Neural crest cell (in vitro differentiated cells): ENCODE measurements at places on chromosomes 16 and 17. TPM values are rescaled to one million over a fixed set of nuclear protein-coding genes. Genes with fewer than 3 reads are reported as not detected.

Gene OTOP2
- total RNA-seq: not detected in 2 replicates

Gene PYDC1
- not detected in 2 replicates for total RNA-seq

Gene SGSH
- total RNA-seq: 31.8 and 32.8 TPM in 2 replicates

Gene CCL2
- 3.5 and 3.9 TPM in 2 replicates for total RNA-seq

Gene KRT23
- total RNA-seq: not detected in 2 replicates

Gene PPM1D
- total RNA-seq: 21.9 and 23.8 TPM in 2 replicates

Gene ZNF785
- 37.6 and 38.3 TPM in 2 replicates for total RNA-seq

Gene KRT9
- not detected in 2 replicates for total RNA-seq

Gene SLC47A2
- total RNA-seq: not detected in 2 replicates

Gene TMEM100
- 0.23 and 0.54 TPM in 2 replicates for total RNA-seq

Gene KRT12
- total RNA-seq: not detected in 2 replicates

Gene FA2H
- not detected in 2 replicates for total RNA-seq

Gene CMTM2
- total RNA-seq: 0.54 and 0.75 TPM in 2 replicates

Gene E2F4
- total RNA-seq: 89.7 and 97.0 TPM in 2 replicates

Gene AANAT
- 0.39 TPM in 1 of 2 replicates, not detected in the other for total RNA-seq

Gene KPNB1
- 642 and 671 TPM in 2 replicates for total RNA-seq

Gene TRPV2
- total RNA-seq: 0.98 and 1.3 TPM in 2 replicates

Gene ASPHD1
- total RNA-seq: 2.5 and 2.8 TPM in 2 replicates

Gene PIMREG
- total RNA-seq: 115 and 120 TPM in 2 replicates
